ENCODE measurements at places on chromosomes 2 and 18.

GRCh38 chr2:397521-397920 is 109.6 kb upstream of the ALKAL2 start:
- H3K4me3 ChIP-seq = no peak overlapping the region
- no peaks in the 10 kb centered on the region for H3K4me1 ChIP-seq
- H3K27ac ChIP-seq = no peak overlapping the region
- no peaks in the 10 kb centered on the region for H3K27me3 ChIP-seq

- H3K4me1 ChIP-seq = no peaks in the 10 kb centered on the region
- no peak for DNase-seq
- H3K27me3 ChIP-seq = no peaks in the 10 kb centered on the region
These were observed 238.0 kb upstream of the SALL3 start for GRCh38 chr18:78741381-78742217.

DNA sequence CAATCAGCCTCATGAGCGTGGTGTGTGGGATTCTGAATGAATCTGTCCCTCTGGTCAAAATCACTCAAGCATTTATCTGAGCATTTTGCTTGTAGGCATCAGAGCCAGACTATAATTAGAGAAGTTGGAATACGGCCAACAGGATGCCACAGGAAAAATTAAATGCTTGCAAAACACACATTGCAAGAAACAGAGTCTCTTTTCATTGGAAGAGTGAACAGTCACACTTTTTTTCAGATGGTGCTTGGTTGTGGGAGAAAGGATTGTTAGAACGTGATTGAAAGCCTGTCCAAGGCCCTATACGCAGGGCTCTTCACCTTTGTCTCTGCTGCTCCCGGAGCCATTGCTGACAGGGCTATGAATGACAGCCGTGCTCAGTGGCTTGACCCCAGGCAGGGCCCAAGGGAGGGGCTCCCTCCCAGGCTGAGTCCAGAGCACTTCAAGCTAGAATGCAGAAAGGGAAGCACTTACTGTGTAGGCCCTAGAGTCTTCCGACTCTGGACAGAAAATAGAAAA is 59.8 kb downstream of the SNTG2 start:
- H3K4me1 ChIP-seq = no peaks in the 10 kb centered on the region
- H3K27ac ChIP-seq = no peak overlapping the region
- no peak overlapping the region for H3K4me3 ChIP-seq
- DNase-seq = no peak
- H3K27me3 ChIP-seq = no peaks in the 10 kb centered on the region

- no peak overlapping the region for H3K4me3 ChIP-seq
- H3K36me3 ChIP-seq = no peaks in the 10 kb centered on the region
- H3K27ac ChIP-seq = no peak overlapping the region
These were observed 48.2 kb upstream of the B3GNT2 start for GRCh38 chr2:62147610-62148301.

DNA sequence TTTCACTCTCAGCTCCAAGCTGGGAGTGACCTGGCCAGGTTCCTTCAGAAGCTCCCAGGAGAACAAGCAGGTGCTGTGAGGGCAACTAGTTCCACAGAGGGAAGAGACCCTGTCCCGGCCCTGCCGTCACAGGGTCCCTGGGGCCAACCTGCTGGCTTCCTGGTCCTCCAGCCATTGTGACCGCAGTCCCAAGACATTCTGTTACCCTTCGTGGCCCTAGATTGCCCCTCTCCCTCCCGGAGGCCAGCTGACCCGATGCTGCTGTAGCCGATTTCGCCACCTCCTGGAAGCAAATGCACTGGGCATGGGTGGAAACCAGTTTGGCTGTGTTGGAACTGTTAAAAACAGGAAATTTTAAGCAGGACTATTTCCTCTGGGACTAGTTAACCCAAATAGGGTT is 55.4 kb downstream of the EPAS1 start:
- H3K4me3 ChIP-seq = no peak overlapping the region
- no peak for DNase-seq
- no peaks in the 10 kb centered on the region for H3K4me1 ChIP-seq
- H3K36me3 ChIP-seq = no peaks in the 10 kb centered on the region
- no peak overlapping the region for H3K27ac ChIP-seq
- no peaks in the 10 kb centered on the region for H3K27me3 ChIP-seq

GRCh38 chr2:171587132-171587531 is 64.9 kb downstream of the CYBRD1 start:
- no peak overlapping the region for H3K27ac ChIP-seq
- H3K36me3 ChIP-seq = no peaks in the 10 kb centered on the region
- H3K4me1 ChIP-seq = no peaks in the 10 kb centered on the region
- peaks cover 44% of the 10 kb centered on the region for H3K27me3 ChIP-seq

- H3K36me3 ChIP-seq = no peaks in the 10 kb centered on the region
- H3K27ac ChIP-seq = no peak overlapping the region
- H3K4me3 ChIP-seq = no peak overlapping the region
- no peaks in the 10 kb centered on the region for H3K27me3 ChIP-seq
These were observed 24.3 kb upstream of the VIT start for GRCh38 chr2:36672199-36672598.

- H3K4me3 ChIP-seq = no peak overlapping the region
- H3K27me3 ChIP-seq = no peaks in the 10 kb centered on the region
- no peak overlapping the region for H3K27ac ChIP-seq
- no peak for DNase-seq
- H3K4me1 ChIP-seq = no peaks in the 10 kb centered on the region
- no peaks in the 10 kb centered on the region for H3K36me3 ChIP-seq
These were observed 297.3 kb downstream of the GRB14 start for GRCh38 chr2:164323978-164324377.

- H3K4me3 ChIP-seq = no peak overlapping the region
- no peak for DNase-seq
- no peak overlapping the region for H3K27ac ChIP-seq
- no peaks in the 10 kb centered on the region for H3K36me3 ChIP-seq
- H3K27me3 ChIP-seq = no peaks in the 10 kb centered on the region
These were observed 188.7 kb downstream of the SMAD7 start for GRCh38 chr18:48762022-48762421.

DNA sequence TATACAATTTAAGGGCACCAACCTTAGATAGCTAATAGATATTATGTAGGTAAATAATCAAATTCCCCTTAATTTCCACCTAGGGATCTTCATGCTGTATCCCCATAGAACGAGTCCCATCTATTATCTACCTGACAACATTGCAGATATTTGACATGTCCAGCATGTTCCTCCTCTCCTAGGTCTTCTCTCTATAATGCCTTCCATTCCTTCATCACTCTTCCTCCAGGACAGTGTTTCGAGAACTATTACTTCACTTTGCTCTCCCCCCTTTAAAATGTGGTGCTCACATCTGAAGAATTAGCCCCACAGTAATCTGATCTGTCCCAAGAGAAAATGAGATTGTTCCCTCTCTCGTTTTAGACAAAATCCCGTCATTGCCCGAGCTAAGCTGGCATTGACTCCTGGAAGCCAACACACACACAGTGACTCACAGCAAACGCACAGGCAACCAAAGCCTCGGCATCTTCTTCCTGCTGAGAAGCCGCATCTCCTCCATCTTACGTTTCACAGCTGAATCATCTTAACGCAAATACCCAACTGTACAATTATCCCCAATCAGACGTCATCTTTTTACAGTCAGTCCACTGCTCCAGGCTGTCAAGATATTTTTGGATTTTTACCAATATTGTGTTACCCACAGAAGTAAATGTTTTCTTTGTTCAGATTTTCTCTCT is 162.9 kb upstream of the AGAP1 start:
- peak; percentile 58 for DNase-seq
- peaks cover 12% of the 10 kb centered on the region for H3K4me1 ChIP-seq

Data from Calu3 (cell line).